ENCODE measurements at places on chromosomes 3 and 15. TPM values are rescaled to one million over a fixed set of nuclear protein-coding genes. Genes with fewer than 3 reads are reported as not detected.
A peak's percentile ranks its signal among the peaks of the same experiment; 100 is the strongest.

The CCK gene
- total RNA-seq = not detected

The LSM3 gene
- 16.0 TPM for total RNA-seq

The DHX30 gene
- 71.8 TPM for total RNA-seq

DNA sequence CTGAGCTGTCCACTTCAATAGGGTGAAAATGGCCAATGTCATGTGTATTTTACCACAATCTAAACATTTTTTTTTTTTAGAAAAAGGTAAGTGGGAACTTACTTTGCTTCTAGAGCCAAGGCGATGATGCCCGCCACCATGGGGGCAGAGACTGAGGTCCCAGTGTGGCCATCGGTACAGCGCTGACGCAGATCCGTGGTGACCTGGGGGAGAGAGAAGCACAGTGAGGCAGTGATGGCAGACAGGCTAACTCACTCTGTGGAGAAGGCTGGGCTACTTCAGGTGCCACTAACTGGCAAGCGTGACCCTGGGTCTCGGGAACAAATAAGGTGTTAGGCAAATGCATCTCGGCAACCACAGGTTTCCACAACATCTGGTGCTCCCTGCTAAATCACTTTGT lies 94.3 kb upstream of the SNRPA1 start:
- no peak for DNase-seq

- no peak for DNase-seq
These were observed 636.4 kb upstream of the DPPA4 start for GRCh38 chr3:109973733-109974132.

GRCh38 chr3:172635588-172635987 lies 75.3 kb downstream of the NCEH1 start:
- DNase-seq = peak; percentile 43

DNA sequence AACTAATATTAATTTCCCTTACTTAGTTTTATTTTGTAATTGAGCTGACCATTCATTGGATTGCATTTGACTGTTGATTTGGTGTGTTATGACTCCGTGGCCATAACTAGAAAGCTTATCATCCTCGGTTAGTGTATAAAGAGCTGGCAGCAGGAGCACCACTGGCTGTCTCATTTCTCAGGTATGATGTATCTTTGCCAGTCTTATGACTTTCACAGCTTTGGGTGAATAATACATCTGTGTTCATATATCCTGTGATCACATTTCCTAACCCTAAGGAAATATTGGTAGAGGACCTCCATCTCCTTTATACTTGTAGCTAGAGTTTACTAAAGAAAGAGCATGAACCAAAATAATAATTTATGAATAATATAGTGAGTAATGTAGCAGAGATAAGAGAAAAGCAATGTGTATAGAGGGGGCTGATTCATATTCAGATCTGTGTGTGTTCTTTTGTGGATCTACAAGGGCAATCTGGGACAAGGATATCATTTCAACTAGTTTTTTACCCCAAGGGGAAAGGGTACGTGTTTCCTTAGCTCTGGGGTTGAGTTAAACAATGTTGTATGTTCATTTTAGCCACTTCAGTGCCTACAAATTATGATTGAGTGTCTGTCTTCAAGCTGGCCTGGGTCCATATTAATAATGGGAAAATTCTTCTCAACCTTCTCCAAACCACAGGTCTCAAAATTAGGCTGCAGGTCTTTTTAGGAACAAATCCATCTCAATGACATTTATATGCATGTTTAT lies 901.7 kb downstream of the NTRK3 start:
- DNase-seq = no peak

DNA sequence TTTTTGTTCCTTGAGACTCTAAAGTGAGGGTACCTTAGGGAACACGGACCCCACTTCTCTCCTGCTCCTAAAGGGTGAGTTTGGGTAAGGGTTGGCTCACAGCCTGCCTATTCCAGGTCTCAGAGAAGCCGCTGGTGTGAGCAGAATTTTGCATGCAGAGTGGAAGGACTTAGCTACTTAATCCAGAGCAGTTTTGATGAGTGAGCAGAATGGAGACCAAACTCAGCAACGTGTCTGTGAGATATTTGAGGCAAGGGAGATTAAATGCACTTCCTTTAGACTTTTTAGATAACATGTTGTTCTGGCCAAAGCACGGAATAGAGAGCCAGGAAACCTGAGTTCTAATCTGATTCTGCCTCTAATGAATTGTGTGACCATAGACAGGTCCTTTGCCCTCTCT lies 5.1 kb downstream of the SLC24A1 start:
- DNase-seq = no peak

- no peak for DNase-seq
These were observed 31.9 kb upstream of the IREB2 start for GRCh38 chr15:78406016-78406585.

GRCh38 chr3:23615068-23615467 lies 190.7 kb upstream of the UBE2E1 start:
- no peak for DNase-seq

GRCh38 chr3:63150880-63151279 lies 127.2 kb upstream of the SYNPR start:
- DNase-seq = no peak

DNA sequence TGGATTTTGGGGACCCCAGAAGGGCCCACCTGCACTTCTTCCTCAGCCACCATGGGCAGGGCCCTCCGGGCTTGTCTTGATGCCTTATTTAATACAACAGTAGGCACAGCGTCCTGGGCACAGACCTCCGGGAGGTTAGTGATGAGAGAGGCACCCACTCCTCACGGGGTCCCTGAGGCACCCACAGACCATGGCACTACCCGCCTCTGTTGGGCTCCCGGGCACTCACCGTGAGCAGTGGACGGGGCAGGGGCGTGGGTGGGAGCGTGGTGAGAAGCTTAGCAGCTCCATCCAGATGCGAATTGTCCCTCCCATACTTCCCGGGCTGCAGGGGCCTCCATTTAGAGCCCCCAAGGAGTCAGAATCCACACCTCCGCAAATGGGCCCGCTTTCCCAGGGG lies 317 bp upstream of the MESP2 start:
- no peak for DNase-seq

GRCh38 chr3:9420850-9421549 lies 23.6 kb downstream of the SETD5 start:
- no peak for DNase-seq

- DNase-seq = no peak
These were observed 787 bp upstream of the SLMAP start for GRCh38 chr3:57755368-57755675.

DNA sequence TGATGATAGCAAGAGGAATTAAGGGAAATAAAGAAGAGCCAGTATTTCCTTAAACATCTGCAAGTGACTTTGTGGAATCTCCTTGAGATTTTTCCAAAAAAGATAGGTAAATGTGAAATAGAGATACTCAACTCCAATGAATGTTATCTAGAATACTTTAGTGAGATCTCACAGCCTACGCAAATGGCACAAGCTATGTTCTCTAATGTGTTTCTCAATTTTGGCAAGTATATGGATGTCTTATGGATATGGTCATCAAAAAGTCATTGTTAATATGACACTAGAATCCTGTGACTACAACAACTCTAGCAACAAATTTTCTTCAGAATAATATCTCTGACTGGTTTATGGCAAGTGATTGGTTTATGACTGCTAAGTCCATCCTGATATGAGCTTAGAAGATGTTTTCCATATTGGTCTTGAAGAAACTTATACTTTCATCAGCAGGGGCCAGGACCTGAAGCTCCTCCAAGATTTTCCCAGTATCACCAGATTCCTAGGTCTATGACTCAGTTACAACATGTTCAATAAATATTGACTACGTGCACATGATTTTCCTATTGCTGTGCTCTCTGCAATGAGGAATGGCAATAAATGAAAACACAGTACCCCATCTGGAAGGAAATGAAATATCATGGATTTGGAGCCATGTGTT lies 170.9 kb upstream of the THBS1 start:
- no peak for DNase-seq

Data from GM12878 (cell line).